ENCODE measurements at places on chromosomes 12 and 14.
A peak's percentile ranks its signal among the peaks of the same experiment; 100 is the strongest.

DNA sequence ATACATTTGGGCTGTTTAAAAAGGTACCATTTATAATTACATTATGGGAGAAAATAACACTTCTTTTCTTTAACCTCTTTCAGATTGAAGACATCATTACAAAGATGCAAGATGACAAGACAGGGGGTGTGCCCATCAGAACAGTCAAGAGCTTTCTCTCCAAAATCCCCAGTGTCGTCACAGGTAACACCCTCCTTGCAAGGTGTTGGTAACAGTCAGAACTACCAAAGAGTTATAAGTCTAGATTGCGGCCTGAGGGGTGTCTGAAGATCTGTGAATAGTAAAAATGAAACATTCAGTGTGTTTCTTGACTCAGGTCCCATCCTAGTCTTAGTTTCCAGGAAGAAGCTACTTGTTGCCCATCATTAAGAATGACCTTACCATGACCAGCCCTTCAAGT is 419.8 kb downstream of the RGS6 start:
- no peak for DNase-seq

- no peak for DNase-seq
Measured at GRCh38 chr12:122297494-122297893, 31.2 kb upstream of the VPS33A start.

- DNase-seq, result peak; percentile 87
Measured at GRCh38 chr12:51976376-51977160, 25.1 kb downstream of the ACVR1B start.

DNA sequence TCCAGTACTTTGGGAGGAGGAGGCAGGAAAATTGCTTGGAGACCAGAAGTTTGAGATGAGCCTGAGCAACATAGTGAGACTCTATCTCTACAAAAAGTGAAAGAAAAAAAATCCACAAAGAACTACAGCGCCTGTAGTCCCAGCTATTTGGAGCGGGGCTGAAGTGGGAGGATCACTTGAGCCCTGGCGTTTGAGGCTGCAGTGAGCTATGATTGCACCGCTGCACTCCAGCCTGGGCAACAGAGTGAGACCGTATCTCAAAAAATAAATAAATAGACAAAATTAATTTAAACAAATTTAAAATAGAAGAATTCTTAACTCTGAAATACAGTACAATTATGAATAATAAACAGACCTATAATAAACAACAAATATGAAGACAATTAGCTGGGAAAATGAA is 40.9 kb downstream of the ATL1 start:
- no peak for DNase-seq

- DNase-seq, result no peak
Measured at GRCh38 chr12:4172999-4173398, 100.6 kb upstream of the CCND2 start.

DNA sequence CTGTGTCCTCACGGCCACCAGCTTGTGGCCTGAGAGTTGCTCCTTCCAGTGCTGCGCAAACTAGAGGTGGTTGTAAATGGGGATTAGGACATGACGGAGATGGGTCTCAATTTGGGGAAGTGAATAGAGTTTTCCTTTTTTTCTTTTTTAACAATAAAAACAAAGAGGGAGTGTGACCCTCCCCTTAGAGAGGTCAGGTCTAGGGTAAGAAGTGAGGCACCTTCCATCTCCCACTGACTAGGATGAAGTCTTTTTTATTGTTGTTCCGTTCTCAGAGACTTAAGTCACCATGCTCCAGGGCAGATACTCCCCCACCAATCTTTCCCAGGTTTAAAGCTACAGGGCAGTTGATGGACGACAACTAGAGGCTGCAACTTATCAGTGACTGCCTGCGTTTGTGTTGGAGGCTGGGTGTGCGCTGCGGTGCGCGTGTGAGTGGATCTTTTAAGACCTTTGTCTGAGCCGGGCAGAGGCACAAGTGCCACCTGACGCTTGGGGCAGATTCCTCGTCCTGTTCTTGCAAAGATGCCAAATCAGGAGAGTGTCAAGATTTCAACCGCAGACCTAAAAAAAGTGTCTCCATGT is 2.1 kb upstream of the GSC start:
- DNase-seq, result no peak

DNA sequence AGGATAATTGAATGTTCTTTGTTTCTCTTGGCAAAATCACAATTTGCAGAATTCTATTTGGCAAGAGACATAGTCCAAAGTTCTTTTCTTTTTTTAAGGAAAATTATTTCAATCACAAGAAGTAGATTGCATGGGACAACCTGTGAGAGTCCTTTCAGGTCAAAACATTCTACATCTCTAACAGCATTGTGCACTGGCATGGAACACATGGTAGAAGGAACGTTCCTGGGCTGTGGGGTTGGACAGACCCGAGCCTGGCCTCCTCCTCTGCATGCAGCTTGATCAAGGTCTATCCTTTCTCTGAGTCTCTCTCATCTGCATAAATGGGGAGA is 88.6 kb upstream of the CPSF6 start:
- no peak for DNase-seq

GRCh38 chr12:115103884-115104883 is 420.2 kb upstream of the TBX3 start:
- DNase-seq, result peak; percentile 7

DNA sequence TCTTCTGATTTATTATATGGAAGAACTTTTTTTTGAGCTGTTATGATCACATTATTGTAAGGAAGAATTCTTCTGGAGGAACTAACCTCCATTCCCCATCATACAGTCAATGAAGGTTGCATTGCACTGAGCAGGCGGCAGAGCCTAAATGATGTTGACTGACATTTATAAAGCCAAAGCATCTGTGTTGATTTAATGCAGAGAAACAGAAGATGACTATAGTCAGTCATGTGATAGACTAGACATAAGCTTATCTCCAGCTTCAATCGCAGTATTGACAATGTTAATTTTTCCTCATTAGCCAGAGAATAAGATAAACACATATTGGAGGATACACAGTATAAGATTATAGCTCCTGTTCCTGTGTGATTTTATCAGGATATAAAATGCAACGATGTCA is 82.0 kb downstream of the PRICKLE1 start:
- no peak for DNase-seq

GRCh38 chr14:61589691-61590581 is 105.4 kb upstream of the HIF1A start:
- peak; percentile 56 for DNase-seq

DNA sequence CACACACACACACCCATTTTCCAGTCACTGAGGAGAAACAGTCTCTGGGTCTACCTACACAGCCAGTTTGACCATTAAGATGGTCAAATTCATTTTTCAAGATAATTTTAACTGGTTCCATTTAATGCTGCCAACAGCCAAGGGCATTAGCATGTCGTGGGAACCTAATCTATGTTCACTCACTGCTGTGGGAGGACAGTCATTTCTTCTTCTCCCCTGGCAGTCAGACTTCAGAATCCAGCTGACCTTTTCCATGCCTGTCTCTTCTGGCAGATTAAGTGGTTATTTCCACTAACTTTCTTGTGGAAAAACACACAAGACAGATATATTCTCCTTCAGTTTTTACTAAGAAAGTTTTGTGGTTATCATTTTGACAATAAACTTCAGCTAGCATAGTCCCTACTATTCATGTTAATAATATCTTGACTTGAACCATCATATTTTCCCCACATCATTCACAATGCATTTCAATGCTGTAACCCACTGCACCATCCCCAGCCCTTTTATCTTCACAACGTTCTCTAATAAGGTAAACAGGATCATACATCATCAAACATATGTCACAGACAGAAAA is 82.2 kb downstream of the DAD1 start:
- DNase-seq, result no peak

DNA sequence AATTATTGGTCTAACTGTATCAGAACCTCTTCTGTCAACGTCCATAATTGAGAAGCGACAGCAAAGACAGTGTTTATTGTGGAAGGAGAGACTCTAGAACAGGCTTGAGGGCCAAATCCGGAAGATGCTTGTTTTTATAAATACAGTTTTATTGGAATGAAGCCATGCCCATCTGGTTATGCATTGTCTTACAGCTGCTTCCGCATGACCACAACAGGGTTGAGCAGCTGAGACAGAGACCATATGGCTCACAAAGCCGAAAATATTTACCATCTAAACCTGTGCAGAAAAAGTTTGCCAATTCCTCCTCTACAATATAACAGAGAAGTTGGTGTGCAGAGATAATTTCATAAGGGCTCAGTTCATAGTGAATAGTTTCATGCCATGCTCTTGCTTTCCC is 24.5 kb downstream of the PRKAB1 start:
- no peak for DNase-seq

DNA sequence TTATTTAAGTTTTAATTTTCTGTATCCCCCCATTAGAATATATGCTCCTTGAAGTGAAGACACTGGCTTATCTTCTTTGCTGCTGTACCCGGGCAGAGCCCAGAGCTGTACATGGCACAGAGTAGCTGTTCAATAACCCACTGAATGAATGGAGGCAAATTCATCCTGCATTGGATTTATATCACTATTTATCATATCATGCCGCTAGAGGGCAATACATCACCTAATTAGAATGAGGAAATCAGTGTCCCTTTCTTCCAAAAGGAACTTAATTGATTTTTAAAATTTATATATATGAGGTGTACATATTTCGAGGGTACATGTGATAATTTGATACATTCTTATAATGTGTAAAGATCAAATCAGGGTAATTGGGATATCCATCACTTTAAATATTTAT is 89.2 kb upstream of the TMEM260 start:
- DNase-seq, result peak; percentile 44

DNA sequence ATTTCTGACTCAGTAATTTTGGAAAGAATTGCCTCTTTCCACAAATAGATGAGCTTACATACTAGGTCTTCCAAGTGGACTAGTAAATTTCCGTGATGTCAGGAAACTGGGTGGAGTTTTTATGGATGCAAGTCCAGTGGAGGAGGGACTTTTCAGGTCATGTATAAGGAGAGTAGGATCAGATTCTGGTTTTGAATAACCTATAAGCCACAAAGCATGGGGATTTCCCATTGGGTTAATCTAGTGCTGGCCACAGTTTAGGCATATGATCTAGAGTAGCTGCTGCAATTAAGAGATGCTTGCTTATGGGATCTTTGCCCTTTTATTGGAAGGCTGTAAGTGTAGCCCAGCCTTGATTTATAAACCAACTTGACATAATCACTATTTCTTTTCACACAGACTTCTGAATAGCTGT is 33.8 kb downstream of the STK38L start:
- no peak for DNase-seq

DNA sequence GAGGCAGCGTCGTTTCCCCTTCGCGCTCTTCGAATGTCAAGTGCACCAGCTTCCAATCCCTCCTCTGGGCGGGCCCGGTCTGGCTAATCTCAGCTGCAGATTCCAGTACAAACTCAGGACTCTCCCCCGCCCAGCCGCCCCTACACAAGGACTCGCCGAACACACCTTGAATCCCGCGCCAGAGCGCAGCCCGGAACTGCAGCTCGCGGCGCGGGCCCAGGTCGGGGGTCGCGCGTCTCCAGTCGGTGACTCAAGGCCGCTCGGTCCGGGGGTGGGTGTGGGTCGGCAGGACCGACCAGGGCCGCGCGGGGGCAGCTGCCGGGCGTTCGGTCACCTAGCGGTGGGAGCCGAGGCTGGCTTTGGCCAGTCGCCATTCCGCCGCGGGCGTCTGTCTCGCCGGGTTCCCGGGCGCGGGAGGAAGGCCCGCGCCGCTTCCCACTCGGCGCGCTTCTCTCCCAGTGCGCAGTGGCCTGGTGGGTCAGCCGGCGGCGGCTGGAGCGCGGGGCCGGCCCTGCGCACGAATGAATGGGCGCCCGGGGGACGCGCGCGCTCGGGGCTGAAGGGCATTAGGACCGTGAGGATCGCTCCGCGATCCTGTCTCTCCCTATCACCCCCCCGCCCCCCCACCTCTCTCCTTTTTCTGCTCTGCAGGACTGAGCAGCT is at the start of gene GALNT16:
TSS of gene GALNT16 (plus strand) at position 632 of the 663 bp plus-strand sequence. CDS start 133 bp downstream, outside the sequence.
- no peak for DNase-seq

- DNase-seq, result no peak
Measured at GRCh38 chr14:53452005-53452673, 299.0 kb upstream of the DDHD1 start.
